ENCODE measurements at places on chromosomes 2 and 18.
A peak's percentile ranks its signal among the peaks of the same experiment; 100 is the strongest.

GRCh38 chr2:126770466-126770865 lies 114.5 kb downstream of the GYPC start:
- no peak for DNase-seq

DNA sequence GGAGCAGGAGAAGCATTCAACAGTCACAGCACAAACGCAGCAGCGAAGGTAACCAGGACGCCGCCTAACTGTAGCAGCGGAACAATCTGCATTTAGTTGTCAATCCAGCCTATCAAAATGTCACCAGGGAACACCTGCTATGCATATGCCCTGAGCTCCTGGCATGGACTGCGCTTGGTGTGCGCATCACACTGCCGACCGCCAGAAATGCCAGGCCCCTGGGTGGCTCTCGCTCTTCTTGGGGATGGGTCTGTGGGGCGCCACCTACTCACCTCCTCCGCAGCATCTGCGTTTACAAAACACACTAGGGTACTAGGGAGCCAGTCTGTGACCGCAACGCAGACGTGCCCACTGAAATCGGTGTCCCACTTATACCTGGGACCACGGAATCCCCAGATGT lies 31.7 kb downstream of the ZNF516 start:
- no peak for DNase-seq

DNA sequence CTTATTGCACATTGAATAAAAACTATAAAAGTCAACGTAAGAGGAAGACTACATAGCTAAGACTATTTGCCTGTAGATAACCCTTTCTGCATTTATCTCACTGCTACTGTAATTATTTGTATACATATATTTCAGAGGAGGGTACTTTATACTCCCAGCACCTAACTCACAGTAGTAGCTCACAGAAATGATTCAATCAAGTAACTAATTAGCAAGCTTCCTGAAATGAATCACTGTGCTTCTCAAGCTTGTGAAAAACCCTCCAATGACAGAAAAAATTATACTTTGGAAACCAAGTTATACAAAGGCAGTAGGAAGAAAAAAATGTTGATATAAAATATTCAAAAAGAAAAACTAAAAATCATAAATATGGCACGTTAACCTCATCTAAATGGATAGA lies 124.9 kb downstream of the NBAS start:
- no peak for DNase-seq

DNA sequence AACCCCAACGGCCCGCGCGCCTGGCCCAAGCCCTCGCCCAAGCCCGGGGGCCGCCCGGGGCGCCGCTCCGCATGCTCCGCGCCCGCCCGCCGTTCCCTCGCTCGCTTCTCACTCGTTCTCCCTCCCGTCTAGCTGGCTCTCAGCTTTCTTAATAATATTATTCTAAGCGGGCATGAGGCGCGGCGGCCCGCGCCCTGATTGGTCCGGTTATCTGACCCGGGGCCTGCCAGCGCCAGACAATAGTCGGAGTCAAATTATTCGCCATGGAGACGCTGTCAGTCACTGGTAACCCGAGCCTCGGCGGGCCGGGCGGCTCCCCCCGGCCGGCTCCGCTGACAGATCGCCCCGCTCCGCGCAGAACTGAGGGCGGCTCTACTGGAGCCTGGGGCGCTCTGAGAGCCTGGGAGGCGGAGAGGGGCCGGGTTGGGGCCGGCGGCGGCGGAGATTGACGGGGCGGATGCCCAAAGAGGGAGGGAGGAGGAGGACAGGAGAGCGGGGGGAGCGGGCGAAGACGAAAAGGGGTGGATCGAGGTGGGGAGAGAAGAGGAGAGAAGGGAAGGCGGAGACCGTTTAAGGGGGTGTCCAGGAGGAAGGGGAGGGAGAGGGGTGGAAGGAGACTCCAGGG lies at the start of gene SIX2:
Gene SIX2 (minus strand): TSS at position 150 of the 625 bp plus-strand sequence. CDS start 342 bp downstream, outside the sequence.
- peak; percentile 97 for DNase-seq

GRCh38 chr18:12312976-12313375 lies 4.9 kb downstream of the TUBB6 start:
- DNase-seq = no peak

DNA sequence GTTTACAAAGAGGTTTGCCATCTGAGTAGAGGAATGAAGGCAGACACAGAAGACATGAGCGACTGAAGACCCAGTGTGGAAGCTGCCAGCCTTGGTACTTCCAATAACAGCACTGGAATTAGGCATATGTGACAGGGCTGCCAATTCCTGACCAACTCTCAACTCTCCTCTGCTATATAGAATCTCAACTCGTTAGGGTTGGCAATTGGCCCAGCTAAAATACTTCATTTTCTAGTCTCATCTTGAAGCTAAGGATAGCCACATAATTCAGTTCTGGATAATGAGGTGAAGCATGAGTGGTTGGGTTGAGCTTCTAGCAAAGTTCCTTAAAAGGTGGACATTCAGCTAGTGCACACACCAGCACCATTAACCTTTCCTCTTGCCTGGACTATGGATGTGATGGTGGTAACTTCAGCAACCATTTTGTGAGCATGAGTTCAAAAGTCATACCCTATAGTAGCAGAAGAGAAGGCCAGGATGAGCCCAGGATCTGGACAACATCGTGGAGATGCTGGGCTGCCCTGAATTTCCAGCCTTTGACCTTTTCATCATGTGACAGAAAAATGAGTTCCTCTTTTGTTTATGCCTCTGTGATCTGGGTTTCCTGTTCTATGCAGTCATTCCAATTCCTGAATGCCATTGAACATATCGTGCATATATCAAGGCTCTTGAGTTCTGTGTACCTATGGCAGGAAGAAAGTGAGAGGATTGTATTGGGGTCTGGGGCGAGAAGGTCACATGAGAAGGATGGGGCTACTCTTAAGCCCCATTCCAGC lies 68.1 kb upstream of the HAAO start:
- no peak for DNase-seq

DNA sequence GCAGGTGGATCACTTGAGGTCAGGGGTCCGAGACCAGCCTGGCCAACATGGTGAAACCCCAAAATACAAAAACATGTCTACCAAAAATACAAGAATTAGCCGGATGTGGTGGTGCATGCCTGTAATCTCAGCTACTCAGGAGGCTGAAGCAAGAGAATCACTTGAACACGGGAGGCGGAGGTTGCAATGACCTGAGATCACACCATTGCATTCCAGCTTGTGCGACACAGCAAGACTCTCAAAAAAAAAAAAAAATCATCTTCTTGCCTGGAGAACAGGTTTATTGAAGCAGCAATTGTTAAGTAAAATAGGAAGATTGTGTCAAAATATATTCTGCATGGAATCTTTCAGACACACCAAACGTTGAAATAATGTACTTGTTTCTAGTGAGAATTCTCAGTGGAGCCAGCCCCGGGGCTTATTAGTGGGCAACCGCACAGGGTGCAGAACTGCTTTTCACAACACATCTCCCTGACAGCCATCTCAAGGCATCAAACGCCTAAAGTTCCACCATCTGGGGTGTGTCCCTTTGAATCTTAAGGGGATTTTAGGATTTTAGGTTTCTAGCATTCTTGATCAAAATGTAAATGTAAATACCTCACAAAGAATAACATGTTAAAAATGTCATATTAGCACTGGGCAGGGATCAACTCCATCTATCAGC lies 28.6 kb upstream of the PPP4R1 start:
- no peak for DNase-seq

GRCh38 chr2:127175751-127176354 lies 44.2 kb downstream of the CYP27C1 start:
- no peak for DNase-seq

DNA sequence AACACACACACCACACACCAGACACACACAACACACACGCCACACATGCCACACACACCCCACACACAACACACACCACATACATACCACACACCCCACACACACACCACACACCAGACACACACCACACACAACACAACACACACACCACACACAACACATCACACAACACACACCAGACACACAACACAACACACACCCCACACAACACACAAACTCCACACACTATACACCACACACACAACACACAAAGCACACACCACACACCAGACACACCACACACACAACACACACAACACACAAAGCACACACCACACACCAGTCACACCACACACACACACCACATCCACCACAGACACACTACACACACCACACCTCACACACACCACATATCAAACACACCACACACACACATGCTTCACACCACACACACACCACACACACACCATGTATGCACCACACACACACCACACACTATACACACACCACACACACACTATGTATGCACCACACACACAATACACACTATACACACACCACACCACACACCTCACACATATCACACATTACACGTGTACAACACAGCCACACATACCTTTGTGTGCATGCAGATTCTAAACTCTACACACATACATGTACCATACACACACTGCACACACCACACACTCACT lies 72.2 kb downstream of the TMEM18 start:
- no peak for DNase-seq

DNA sequence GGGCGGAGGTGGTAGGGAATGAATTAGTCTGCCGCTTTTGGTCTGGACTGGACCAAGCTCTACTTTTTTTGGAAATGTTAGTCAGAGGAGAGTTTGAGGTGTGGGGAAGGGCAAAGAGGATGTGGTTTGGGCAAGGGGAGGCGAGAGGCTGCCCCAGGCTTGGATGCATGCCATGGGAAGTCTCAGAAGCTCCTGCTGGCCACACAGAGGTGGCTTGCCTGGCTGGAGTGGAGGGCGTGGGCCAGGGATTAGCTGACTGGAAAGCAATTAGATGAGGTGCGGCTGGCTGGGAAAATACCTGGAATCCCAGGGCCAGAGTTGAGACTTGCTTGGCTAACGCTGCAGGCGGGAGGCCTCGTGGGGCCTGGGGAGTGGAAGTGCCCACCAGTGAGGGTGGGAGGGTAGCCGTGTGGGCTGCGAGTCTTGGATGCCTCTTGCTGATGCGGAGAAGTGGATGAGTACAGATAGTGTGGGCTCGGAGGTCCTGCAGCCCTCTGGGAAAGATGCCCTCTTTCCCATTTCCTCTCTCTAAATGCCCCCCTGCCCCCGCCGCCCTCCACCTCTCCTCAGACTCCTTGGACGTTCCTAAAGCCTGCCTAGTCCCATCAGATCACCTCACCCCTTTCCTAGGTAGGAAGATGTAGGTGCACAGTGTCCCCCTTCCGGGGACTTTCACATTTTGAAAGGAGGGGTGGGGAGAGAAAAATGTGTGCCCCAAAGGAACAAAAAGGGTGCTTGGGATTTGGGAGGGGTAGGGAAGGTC lies 117.6 kb downstream of the SMAD7 start:
- no peak for DNase-seq

DNA sequence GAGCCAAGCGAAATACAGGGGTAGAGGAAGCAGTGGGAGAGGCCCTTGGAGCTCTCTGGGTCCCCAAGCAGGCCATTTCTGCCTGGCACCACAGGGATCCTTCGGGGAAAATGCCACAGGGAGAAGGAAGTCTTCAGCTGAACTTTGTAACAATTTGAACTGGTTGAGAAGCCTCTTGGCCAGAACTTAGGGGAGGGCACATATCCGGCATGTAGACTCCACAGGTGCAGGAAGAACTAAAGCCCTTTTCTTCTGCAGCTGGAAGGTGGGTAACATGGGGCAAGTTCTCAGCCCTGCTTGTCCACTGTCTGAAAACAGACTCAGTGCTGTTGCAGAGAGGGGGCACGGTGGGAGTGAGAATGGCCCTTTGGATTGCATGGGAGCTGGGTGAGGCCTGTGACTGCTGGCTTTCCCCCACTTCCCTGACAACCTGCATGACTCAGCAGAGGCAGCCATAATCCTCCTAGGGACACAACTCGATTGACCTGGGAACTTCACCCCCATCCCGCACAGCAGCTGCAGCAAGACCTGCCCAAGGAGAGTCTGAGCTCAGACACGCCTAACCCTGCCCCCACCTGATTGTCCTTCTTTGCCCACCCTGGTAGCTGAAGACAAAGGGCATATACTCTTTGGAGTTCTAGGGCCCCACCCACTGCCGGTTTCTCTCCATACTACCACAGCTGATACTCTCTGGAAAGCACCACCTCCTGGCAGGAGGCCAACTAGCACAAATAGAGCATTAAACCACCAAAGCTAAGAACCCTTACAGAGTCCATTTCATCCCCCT lies 101.6 kb upstream of the FAM136A start:
- no peak for DNase-seq

DNA sequence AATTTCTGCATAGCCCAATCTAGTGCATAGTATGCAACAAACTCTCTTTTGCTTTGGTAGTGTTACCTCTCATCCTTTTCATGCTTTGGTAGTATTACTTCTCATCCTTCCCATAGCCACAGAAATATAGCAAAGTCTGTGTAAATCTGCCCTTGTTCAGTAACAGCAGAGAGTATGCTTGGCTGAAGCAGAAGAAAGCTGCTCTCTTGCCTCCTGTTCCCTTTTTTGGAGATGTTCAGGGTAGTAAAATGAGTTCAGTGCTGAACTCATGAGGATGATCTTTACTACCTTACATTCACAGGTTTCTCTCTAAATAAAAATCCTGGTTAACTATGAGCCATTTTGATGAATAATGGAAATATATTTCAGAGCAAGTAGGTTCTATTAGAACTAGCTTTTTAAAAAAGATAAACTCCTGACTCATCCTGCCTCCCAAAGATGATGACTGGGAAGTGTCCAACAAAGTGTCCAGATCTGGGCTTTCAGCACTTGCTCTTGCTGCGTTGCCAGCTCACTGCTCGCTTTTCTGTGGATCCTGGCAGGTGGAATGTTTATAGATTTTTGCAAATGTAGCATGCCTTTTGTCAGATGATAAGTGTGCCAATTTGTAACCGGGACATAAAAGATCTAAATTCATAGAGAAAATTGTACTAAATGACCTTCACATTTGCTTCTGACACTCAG lies 29.4 kb upstream of the CHMP3 start:
- DNase-seq = no peak

- DNase-seq = no peak
Measured at GRCh38 chr2:56801770-56802169, 618.0 kb downstream of the CCDC85A start.

GRCh38 chr2:17818235-17818815 lies 2.1 kb downstream of the MSGN1 start:
- no peak for DNase-seq

DNA sequence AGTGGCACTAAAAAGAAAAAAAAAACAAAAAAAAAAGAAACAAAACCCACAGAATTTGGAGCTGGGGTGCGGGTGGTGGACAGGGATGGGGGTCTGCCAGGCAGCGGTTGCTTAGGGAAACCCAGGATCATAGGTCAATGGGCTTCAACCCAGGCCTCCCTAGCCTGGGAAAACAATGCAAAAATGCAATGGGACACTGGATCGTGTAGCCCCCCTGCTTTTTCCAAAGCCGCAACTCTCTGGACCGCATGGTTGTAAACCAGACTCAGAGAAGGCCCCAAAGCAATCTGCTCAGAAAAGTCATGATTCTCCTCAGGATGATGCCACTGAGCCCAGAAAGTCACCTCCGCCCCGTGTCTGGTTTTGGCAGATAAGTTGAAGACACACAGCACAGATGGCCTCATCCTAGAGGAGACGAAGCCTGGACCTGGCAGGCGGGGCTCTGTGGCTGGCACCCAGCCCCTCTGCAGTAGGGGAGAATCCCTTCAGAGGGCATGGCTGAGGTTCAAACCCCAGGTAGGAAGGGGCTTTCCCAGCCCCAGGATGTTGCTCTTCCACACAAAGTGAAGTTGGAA lies 5.1 kb downstream of the DLX2 start:
- no peak for DNase-seq

GRCh38 chr2:119659601-119660342 lies 19.2 kb upstream of the TMEM177 start:
- no peak for DNase-seq

- no peak for DNase-seq
Measured at GRCh38 chr2:25340181-25340921, 1.4 kb downstream of the DNMT3A start.

GRCh38 chr2:23532391-23533337 lies 147.7 kb downstream of the KLHL29 start:
- DNase-seq = no peak

All from amniotic stem cell (primary cell).